ENCODE measurements at places on chromosomes 13 and 19. TPM values are rescaled to one million over a fixed set of nuclear protein-coding genes. Genes with fewer than 3 reads are reported as not detected.

SMIM17 gene
- total RNA-seq: 0.13 TPM

KEAP1 gene
- total RNA-seq: 97.9 TPM

PALM3 gene
- total RNA-seq: 0.12 TPM

TJP3 gene
- total RNA-seq: not detected

UCHL3 gene
- total RNA-seq: 18.6 TPM

CYP4F11 gene
- total RNA-seq: 0.37 TPM

ITGBL1 gene
- total RNA-seq: 634 TPM

ZNF491 gene
- 3.0 TPM for total RNA-seq

ZNF575 gene
- 0.26 TPM for total RNA-seq

ZIK1 gene
- total RNA-seq: 7.6 TPM

KLK12 gene
- not detected for total RNA-seq

CNN1 gene
- total RNA-seq: 1.7 TPM

ATP8A2 gene
- total RNA-seq: 0.06 TPM

COX7A1 gene
- 79.4 TPM for total RNA-seq

VAV1 gene
- not detected for total RNA-seq

FAM124A gene
- total RNA-seq: 8.9 TPM

KASH5 gene
- not detected for total RNA-seq

CADM4 gene
- total RNA-seq: 0.68 TPM

LILRB2 gene
- total RNA-seq: not detected

OR1M1 gene
- total RNA-seq: not detected

UGGT2 gene
- total RNA-seq: 58.9 TPM

HIPK4 gene
- total RNA-seq: 0.06 TPM

TNFRSF19 gene
- total RNA-seq: 2.5 TPM

ACTN4 gene
- total RNA-seq: 256 TPM

ZIC5 gene
- not detected for total RNA-seq

CDC42EP5 gene
- total RNA-seq: 23.9 TPM

CPAMD8 gene
- total RNA-seq: 0.26 TPM

PROZ gene
- total RNA-seq: not detected

KLK1 gene
- not detected for total RNA-seq

YJEFN3 gene
- total RNA-seq: 0.44 TPM

SYT5 gene
- 0.26 TPM for total RNA-seq

TRPC4 gene
- total RNA-seq: 17.2 TPM

CD79A gene
- total RNA-seq: not detected

DYRK1B gene
- 8.6 TPM for total RNA-seq

RNF113B gene
- not detected for total RNA-seq

CABP5 gene
- not detected for total RNA-seq

Data from aortic smooth muscle cell (primary cell).